Myocyte (in vitro differentiated cells): ENCODE measurements at places on chromosomes 13 and 19.
A peak's percentile ranks its signal among the peaks of the same experiment; 100 is the strongest.

DNA sequence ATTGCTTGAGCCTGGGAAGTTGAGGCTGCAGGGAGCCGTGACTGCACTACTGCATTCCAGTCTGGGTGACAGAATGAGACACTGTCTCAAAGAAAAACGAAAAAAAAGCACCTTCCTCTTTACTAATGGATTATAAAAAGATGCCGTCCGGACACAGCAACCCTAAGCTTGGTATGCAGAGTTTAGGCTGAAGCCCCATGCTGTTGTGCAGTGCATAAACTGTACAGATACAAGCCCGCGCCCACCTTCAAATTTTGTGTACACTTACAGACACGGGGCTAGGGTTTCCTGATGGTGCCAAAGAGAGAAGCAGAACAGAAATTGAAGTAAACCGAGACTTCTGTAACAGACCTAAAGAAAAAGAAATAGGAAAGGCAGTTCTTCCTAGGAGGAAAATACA, 9.0 kb downstream of the LPAR6 start:
- no peak for DNase-seq

DNA sequence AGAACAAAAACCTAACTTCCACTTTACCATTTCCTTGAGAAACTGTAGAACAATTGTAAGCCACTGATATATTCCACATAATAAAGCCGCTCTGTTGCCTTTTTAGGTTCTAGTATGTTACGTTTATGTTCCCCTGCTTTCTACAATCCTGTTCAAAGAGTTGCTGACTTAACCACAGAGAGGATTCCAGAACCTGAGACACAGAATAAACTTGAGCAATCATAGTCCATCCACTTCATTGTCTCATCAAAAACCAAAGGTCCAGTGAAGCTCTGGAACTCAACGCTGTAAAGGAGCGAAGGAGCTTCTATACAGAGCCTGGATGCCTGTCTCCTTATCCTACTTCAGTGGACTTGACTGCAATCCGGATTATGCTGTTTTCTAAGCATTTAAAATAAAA, 4.6 kb downstream of the STARD13 start:
- DNase-seq, result peak; percentile 73

- DNase-seq, result no peak
Observed at GRCh38 chr13:66840621-66841020, 389.5 kb downstream of the PCDH9 start.

DNA sequence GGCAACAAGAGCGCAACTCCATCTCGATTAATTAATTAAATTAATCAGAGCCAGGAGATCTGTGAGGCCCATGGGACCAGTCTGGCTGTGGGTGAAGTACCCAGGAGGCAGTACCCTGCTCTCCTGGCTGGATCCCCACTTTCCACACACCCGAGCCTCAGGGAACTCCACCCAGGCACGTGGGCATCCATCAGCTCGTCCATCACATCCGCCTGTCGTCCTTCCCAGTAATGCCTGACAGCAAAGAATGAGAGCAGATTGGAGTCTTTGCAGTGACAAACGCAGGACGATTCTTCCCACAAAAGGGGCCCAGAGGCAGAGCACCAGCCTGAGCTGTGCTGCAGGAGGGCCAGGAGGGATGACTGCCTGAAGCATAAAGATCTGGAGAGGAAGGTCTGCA, 35.8 kb downstream of the VSTM2B start:
- DNase-seq, result no peak

DNA sequence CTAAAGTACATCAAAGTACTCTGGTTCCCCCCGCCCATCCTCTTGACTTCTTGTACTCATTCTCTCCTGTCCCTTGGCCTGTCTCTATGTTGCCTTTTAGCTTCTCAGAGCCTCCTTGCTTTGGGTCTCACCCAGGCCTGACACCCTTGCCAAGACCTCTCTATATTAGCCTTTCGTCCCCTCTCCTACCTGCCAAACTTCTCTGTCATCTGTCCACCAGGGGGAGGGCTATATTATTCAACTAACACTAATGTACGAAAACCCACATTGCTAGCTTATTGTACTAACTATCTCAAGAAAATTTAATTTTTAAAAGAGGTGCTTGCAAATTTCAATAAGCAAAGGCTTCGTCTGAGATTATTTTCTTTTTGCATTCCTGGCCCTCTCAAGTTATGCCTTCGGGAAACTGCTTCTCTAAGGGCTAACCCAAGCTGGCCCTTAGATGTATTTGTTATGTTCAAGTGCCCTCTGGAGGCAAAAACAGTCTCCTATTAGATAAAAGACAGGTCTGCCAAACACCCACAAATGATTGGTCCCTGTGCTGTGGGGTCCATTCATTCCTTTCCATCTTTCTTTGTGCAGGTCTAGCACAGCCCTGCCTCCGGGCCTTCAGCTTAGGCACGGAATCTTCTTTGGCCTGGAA, 6.3 kb upstream of the MRPS31 start:
- peak; percentile 70 for DNase-seq

- DNase-seq, result no peak
Observed at GRCh38 chr13:25930653-25931052, 121.2 kb downstream of the SHISA2 start.

DNA sequence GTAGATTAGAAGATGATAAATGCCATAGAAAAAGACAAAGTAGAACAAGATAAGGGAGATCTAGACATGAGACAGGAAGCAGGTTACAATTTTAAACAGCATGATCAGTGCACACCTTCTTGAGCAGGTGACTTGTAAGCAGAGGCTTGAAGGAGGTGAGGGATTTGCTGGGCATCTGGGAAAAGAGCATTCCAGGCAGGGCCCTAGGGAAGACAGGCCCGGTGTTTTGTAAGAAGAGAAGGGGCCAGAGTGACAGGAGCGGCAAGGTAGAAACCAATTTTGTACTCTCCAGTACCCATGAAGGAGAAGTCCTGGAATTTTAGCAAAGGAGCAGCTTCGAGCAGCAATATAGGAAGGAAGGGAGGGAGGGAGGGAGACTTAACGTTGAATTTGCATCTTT, 296.5 kb downstream of the MZT1 start:
- DNase-seq, result no peak

GRCh38 chr19:3710265-3710812, 2.2 kb downstream of the TJP3 start:
- peak; percentile 39 for DNase-seq
